ENCODE measurements at places on chromosomes 13 and 19. TPM values are rescaled to one million over a fixed set of nuclear protein-coding genes. Genes with fewer than 3 reads are reported as not detected.

Gene C5AR1
- total RNA-seq = 11.3 TPM

Gene ZNF558
- total RNA-seq = 27.0 TPM

Gene SLC25A41
- not detected for total RNA-seq

Gene SLC46A3
- total RNA-seq = 10.8 TPM

Gene CGB3
- not detected for total RNA-seq

Gene PGLYRP2
- not detected for total RNA-seq

Gene CCDC169
- not detected for total RNA-seq

Gene TEX101
- total RNA-seq = not detected

Gene ZFP14
- total RNA-seq = 3.5 TPM

GRCh38 chr19:15448778-15449619 is 757 bp downstream of the WIZ start:
- no peak for DNase-seq

DNA sequence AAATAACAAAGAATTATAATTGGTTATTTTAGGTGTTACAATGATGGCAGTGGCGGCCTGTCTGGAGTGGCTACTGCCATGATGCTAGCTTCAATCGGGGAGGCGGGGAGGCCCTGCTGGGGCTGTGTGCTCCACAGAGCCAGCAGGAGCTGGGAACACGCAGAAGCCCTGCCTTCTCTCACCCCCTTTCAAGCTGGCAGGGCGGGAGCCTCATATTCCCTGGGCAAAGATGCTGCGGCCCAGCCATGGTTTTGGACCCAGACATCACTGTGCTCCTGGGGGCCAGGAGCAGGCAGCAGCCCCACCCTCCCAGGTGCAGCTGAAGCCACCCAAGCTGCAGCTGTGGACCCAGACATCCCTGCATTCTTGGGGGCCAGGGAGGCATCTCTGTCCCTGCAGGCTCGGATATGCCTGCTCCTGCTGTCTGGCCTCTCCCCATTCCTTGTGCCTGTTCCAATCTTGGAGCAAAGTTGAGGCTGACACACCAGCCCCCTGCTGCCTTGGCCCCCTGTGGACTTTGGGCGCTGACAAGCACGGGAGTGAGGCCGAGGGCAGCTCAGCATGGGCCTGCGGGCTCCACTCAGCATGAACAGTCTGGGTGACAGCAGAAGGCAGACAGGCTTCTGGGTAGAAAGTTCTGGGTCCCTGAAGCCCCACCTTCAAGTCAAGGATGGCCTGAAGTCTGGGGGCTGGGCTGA is 263.1 kb upstream of the HTR2A start:
- DNase-seq = no peak

DNA sequence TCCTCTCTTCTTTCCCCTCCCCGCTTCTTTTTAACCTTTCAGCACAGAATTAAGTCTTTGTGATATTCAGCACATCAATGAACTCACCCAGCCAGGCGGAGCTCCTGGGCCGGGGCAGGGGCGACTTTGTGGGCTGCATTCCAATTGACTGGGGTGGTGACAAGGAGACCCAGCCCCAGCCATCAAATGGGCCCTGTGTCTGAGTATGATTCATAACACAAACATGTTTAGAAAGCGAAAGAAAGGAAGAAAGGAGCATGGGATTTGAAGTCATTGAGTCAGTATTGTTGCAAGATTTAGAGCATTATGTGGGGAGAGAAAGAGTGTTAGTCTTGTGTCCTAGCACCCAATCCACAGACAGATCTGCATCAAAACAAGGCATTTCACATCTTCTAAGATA is 185.3 kb downstream of the LHFPL6 start:
- DNase-seq = no peak

- no peak for DNase-seq
These were observed 10.5 kb upstream of the KLK4 start for GRCh38 chr19:50921426-50922316.

GRCh38 chr19:18833849-18834643 is 2.3 kb downstream of the UPF1 start:
- DNase-seq = no peak

DNA sequence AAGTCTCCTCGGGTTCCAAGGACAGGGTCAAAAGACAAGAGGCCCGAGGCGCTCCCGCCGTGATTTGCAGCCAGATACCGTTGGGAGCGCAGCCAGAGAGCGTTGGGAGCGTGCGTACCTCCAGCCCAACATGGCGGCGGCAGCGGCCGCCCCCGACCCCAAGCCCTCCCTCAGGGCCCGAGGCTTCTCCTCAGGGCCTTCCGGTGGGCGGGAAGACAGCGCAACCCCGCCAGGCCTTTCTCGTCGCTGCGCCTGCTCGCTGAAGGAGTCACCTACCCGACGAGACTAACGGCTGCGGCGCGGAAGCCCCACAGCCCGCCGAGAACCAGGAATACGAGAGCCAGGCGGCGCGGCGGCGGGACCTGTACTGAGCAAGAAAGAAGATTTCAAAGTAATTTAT is 3.2 kb upstream of the ZNF850 start:
- no peak for DNase-seq

DNA sequence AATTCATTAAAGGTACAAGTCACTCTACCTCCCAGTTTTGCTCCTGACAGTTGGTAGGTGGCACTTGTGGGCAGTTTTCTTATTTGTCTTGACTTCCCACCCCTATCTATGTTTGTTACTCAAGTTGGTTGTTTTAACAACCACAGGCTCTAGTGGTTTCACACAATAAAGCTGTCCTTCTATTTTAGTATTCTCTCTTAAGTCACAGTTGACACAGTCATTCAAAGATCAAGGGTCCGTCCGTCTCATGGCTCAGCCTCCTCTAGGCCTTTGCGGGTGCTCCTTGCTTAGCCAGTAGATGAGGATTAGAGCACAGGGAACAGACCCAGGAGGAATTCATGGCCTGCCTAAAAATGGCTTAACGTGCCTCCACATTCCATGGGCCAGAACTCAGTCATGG is 573.7 kb downstream of the IRS2 start:
- no peak for DNase-seq

- no peak for DNase-seq
These were observed 4.6 kb upstream of the ZNF587B start for GRCh38 chr19:57825511-57825910.

- no peak for DNase-seq
These were observed 994.3 kb downstream of the PCDH17 start for GRCh38 chr13:58625703-58626389.

GRCh38 chr13:90104764-90105163 is 1242.7 kb upstream of the MIR17HG start:
- DNase-seq = no peak

GRCh38 chr19:10553087-10553667 is 9.5 kb downstream of the ATG4D start:
- no peak for DNase-seq
